ENCODE measurements at places on chromosomes 2 and 18.

GRCh38 chr2:152497481-152498052 lies 162.6 kb downstream of the FMNL2 start:
- peak; percentile 91 for DNase-seq

DNA sequence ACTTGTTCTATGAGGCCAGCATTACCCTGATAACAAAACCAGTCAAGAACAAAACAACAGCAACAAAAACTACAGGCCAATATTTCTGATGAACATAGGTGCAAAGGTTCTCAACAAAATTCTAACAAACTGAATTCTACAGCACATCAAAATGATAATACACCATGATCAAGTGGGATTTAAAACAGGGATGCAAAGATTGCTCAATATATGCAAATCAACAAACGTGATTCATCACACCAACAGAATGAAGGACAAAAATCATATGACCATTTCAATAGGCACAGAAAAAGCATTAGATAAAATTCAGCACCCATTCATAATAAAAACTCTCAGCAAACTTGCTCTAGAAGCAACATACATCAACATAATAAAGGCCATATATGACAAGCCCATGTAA lies 173.6 kb downstream of the CAMKMT start:
- no peak for DNase-seq

DNA sequence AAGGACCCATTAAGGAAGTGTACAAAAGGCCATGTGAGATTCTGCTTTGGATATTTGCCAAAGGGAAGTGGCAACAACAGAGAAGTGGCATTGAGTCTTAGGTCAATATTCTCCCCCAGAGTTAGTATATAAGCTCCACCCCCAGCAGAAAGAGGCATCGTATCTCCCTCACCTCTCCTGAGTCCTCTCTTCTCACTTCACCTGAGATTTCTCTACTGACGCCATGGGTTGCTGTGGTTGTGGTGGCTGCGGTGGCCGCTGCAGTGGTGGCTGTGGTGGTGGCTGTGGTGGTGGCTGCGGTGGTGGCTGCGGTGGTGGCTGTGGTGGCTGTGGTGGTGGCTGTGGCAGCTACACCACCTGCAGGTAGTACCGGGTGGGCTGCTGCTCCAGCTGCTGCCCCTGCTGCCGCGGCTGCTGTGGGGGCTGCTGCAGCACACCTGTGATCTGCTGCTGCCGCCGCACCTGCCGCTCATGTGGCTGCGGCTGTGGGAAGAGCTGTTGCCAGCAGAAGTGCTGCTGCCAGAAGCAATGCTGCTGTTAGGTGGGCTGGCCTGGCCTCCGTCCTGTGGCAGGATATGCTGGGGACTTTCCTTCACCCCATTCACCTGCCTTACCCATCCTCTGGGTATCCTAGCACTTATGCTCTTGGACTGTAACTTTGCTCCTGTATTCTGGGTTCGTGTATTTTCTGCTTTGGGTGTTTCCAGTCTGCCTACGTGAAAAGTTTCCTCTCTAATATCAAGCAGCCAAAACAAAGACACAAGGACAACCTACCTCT lies 5.9 kb downstream of the SCYGR3 start:
- no peak for DNase-seq

GRCh38 chr2:98374958-98375570 lies 28.8 kb downstream of the CNGA3 start:
- no peak for DNase-seq

DNA sequence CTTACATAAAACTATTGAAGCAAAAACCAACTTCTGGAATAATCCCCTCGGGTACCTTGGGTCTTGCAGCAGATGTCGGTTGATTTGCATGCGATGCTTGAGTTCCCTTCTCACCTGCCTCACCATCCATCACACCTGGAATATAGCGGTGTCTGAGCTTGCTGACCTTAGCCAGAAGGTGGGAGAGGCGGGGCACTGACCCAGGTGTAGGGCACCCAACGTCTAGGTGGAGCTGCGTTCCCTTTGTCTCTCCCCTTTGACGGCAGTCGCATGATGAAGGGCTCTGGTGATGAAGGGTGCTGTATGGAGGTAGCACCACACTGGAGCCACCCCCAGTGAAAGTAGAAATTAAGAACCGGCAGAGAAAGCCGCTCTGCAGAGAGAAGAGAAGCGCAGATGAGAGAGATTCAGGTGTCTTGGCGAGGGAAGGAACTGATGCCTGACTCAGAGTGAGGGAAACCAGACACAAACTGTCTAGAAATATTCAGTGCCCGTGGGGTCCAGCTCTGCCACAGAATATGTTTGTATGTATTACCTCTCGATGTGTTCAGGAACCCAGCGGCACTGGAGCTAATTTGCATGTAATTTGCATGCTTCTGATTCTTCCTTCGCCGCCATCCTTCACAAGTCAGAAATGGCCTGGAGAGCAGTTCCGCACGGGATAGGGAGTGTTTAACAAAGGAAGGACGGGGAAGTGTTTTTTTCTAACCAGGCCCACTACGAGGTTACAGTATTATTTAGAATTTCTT lies 19.4 kb upstream of the MBP start:
- no peak for DNase-seq

DNA sequence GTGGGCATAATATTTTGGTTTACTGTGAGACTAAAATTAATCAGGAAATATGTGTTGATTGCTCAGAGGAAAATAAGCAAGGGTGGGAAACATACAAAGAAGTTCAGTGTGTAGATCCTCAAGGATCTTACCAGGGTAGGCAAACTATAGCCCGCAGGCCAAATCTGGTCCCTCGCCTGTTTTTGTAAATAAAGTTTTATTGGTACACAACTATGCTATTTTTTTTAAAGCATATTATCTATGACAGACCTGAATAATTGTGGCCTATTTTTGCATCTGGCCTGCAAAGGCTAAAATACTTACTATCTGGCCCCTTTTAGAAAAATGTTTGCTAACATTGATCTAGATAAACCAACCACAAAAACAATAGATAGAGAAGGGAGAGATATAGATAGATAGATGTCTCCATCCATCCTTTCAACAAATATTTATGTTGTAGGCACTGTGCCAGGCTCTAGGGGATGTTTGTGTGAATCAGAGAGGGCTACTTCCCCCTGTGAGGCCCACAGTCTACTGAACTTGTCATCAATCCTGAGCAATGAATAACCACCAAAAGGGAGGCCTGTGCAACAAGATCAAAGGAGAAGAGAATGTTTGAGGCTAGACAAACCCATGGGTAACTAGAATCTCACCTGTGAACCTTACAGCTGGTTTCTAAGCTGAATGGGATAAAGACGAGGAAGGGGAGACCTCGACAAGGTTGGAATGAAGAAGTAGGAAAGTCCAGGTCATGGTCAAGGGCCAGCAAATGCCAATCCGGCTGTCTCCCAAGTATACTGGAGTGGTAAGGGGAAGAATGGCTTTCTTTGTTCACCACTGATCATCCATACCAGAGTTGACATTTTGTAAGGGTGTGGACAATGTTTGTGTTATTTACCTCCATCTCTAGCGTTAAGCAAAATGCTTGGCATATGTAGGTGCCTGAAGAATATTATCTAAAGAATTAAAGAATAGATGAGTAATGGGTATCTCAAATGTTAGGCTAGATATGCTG lies 23.6 kb downstream of the ALPK2 start:
- peak; percentile 77 for DNase-seq

DNA sequence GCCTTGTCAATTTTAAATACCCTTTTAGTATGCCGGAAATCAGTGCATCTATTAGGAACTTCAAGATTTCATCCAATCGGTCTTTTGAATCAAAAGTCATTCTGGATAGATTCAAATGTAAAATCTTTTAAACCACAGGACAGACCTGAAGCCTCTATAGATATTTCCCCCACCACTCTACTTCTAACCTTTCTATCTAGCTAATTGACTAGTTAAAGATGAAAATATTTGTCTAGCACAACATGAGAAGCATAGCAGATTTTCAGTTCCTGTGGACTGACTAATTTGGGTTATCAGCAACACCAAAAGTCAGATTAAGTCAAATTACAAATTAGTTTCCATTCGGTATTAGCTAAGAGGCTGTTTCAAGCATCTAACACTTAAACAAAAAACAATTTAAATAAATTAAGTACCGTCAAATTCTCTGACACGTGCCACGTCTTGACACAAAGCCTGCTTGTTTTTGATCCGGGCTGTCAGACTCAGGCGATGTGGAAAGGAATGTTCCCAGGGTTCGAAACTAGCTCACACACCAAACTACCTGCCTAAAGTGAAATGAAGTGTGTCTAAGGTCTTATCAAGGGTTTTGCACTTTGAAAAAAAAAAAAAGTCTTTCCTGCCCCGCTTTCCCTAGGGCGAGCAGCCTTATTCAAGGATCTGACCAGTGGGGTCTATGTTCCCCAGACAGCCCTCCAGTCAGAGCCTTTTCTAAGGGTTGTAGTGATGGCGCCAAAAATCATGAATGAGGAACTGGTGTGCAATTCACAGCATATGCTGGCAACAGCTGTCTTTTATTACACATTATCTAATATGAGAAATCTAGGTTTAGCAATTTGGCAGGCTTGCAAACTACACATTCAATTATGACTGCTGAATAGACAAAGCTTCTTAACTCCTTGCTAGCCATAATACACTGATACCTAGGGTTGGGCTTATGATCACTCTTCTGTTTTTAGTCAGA lies 4.7 kb downstream of the CYTIP start:
- no peak for DNase-seq

- no peak for DNase-seq
Observed at GRCh38 chr2:25371253-25372241, 29.8 kb upstream of the DNMT3A start.

GRCh38 chr2:11798701-11799435 lies 52.4 kb downstream of the LPIN1 start:
- no peak for DNase-seq

GRCh38 chr2:6196449-6196848 lies 504.3 kb downstream of the SOX11 start:
- DNase-seq = peak; percentile 4

- peak; percentile 62 for DNase-seq
Observed at GRCh38 chr18:49161627-49162026, 210.9 kb upstream of the SMAD7 start.

DNA sequence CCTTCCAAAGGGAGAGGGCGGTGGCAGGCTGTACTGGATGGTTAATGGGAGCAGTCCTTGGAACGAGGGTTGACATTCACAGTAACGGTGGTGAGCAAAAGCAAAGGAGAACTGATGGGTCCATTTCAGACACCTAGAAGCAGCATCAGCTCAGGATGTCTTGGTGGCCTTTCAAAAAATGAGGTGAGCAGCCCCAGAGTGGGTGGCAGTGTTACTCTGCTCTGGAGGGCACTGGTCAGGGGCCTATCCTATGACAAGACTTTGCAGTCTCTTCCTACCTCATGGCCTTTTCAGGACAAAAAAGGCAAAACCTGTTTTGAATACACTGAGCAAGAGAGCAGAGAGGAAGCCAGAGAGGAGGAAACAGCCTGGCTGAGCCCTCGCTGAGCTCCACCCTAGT lies 23.5 kb downstream of the CAPN14 start:
- DNase-seq = no peak

DNA sequence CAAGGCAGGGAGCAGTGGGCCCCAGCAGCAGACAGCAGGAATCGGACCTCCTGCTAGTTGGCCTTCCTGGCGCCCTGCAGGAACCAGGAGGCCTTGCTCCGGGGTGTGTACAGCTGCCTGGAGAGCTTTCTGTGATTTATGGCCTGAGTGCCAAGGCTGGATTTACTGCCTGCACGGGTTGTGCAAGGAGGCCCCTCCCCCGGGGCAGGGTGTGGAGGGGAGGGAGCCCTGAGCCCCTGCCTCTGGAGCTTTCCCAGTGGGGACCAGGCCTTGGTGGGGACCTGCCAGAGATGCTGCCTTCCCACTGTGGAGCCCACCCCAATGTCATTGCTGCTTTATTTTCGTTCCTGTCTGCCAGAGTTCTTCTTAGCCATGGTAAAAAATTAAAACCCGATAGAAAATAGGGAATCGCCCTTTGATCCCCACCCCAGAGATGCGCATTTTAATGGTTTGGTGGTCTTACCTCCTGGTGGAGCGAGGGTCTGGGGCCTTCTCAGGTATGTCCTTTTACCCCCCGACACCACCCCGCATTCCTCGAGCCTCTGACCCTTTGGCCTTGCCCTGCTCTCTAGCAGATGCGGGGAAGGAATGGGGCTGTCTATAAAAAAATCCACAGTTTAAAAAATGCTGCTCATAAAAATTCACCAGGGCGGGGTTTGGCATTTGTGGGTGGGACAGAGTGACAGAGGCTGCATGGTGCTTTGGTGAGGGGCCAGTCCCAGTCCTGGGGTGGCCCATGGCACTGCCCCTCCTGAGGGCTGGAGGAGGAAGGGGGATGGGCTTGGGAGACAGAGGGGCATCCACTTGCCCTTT lies 6.9 kb upstream of the RALB start:
- DNase-seq = no peak

GRCh38 chr2:201918616-201919307 lies 112.4 kb downstream of the CDK15 start:
- no peak for DNase-seq

DNA sequence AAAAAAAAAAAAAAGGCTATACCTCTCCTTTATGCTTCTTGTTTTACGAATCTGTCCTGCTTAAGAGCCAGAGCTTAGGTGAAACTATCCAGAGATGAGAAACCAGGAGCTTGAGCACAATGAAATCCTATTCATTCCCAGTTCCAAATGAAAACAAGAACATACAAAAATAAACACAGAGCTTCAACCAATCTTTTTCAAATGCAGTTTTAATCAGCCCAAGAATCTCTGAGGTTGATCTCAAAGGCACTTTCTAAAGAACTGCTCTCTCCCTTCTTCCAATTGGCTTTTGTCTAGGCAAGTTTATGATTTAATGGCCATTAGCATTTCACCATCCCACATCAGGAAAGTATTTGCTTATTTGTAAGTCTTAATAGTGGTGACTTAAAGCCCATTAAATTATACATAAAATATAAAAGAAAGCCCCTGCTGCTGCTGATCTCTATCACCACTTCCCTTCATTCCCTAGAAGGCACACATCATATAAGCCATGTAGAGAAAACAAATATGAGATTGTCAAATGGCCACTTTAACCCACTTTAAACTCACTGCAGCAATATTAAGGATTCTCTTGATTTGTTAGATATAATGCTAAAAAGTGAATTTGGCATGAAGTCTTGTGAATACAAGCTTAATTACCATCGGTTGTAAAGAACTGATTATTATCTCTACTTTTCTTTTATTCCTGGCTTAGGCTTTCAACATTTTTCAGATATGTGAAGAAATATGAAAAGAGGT lies 29.3 kb upstream of the SCN9A start:
- peak; percentile 5 for DNase-seq

Measured in astrocyte of the hippocampus (primary cell).